Skeletal muscle tissue (tissue), 5 donors: ENCODE measurements at places on chromosomes 12 and 14. TPM values are rescaled to one million over a fixed set of nuclear protein-coding genes. Genes with fewer than 3 reads are reported as not detected.

Gene TUBA1A
- 942 TPM for total RNA-seq

Gene TAS2R20
- total RNA-seq, result 6.3 TPM

Gene MUCL1
- not detected for total RNA-seq

Gene TPH2
- total RNA-seq, result not detected

Gene MSI1
- total RNA-seq, result 1.0 TPM

Gene RNASE3
- total RNA-seq, result not detected

Gene KCNJ8
- total RNA-seq, result 32.4 TPM

Gene GPR68
- total RNA-seq, result 0.52 TPM

Gene PPFIA2
- total RNA-seq, result 1.0 TPM

Gene NOS1
- 0.52 TPM for total RNA-seq

Gene CCT2
- total RNA-seq, result 158 TPM

Gene ESPL1
- total RNA-seq, result 2.6 TPM

Gene MRPL51
- total RNA-seq, result 141 TPM

Gene KRT73
- under 0.01 TPM for total RNA-seq

Gene BCL11B
- 1.0 TPM for total RNA-seq

Gene YBX3
- total RNA-seq, result 172 TPM

Gene IFI27
- 1.6 TPM for total RNA-seq

Gene KRT80
- 0.52 TPM for total RNA-seq

Gene TMEM52B
- total RNA-seq, result under 0.01 TPM

Gene LMO3
- total RNA-seq, result 2.6 TPM

Gene NINJ2
- 2.6 TPM for total RNA-seq

Gene TSHR
- total RNA-seq, result under 0.01 TPM

Gene GPX2
- total RNA-seq, result not detected

Gene EIF2S3B
- 1.0 TPM for total RNA-seq

Gene ERP29
- 46.4 TPM for total RNA-seq

Gene RNU4-1
- total RNA-seq, result under 0.01 TPM

Gene PTPRQ
- total RNA-seq, result 3.7 TPM

Gene LRRC10
- 0.52 TPM for total RNA-seq

Gene KRT1
- 2.1 TPM for total RNA-seq

Gene NAB2
- 38.1 TPM for total RNA-seq

Gene DEPDC4
- total RNA-seq, result 1.0 TPM

Gene ADGRD1
- total RNA-seq, result 7.8 TPM

Gene CIT
- 6.8 TPM for total RNA-seq

Gene MANSC1
- 1.6 TPM for total RNA-seq

Gene PIANP
- total RNA-seq, result under 0.01 TPM

Gene RD3L
- total RNA-seq, result not detected

Gene KERA
- 56.4 TPM for total RNA-seq

Gene KRT82
- not detected for total RNA-seq

Gene PLEKHG3
- total RNA-seq, result 16.7 TPM

Gene CMKLR1
- total RNA-seq, result 5.7 TPM

Gene SERPINA9
- not detected for total RNA-seq

Gene TSPAN19
- not detected for total RNA-seq

Gene GPR84
- total RNA-seq, result not detected

Gene RNU7-1
- total RNA-seq, result not detected

Gene FGF6
- 16.2 TPM for total RNA-seq
